ENCODE measurements at places on chromosomes 2 and 18. TPM values are rescaled to one million over a fixed set of nuclear protein-coding genes. Genes with fewer than 3 reads are reported as not detected.

- H3K4me3 ChIP-seq, result peak overlapping the region; percentile 47
- H3K4me1 ChIP-seq, result peaks cover 24% of the 10 kb centered on the region
- peaks cover 5% of the 10 kb centered on the region for H3K36me3 ChIP-seq
- peak overlapping the region; percentile 18 for H3K27ac ChIP-seq
- H3K27me3 ChIP-seq, result no peaks in the 10 kb centered on the region
These were observed 786 bp downstream of the TET3 start for GRCh38 chr2:73985308-73986084.

GRCh38 chr2:88016086-88016959 lies at the start of gene RNU2-63P:
TSS of gene RNU2-63P (minus strand) at chr2:88016547.
- peak within 1 kb of the TSS; percentile 77 for H3K27ac ChIP-seq
- no peaks in the 10 kb centered on the region for H3K27me3 ChIP-seq
- peak within 1 kb of the TSS; percentile 55 for H3K4me3 ChIP-seq
- H3K4me1 ChIP-seq, result no peaks in the 10 kb centered on the region
- no peaks in the 10 kb centered on the region for H3K36me3 ChIP-seq
- peak; percentile 96 for DNase-seq

GRCh38 chr2:217316743-217317142 lies 456.9 kb upstream of the TNP1 start:
- peaks cover 6% of the 10 kb centered on the region for H3K4me1 ChIP-seq
- H3K27me3 ChIP-seq, result no peaks in the 10 kb centered on the region
- peaks cover 7% of the 10 kb centered on the region for H3K36me3 ChIP-seq
- peak overlapping the region; percentile 78 for H3K27ac ChIP-seq

DNA sequence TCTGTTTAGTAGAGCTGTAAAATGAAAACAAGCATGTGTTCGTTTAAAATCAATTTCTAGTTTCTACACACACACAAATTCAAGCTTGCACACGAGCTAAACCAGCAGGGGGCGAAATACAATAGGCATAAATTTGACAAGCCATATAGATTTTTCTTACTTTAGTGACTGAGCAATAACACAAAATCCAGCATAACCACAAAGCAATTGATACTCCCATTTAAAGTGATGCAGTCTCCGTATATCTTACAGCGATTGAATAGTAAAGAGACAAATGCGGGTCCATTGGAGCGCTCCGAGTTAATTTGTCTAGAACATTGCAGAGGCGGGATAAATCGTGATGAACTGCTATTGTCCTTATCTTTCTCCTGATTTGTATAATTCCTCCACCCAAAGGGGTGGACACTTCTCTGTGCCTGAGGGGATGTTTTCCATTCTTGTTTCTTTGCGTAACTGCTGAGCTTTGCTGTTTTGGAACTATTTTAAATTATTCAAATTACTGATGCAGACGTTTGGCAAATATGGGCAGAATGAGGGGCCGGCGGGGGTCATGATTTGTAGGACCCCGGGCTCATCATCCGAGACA lies 1.2 kb upstream of the AFTPH start:
- peak overlapping the region; percentile 87 for H3K4me3 ChIP-seq
- H3K36me3 ChIP-seq, result no peaks in the 10 kb centered on the region
- no peaks in the 10 kb centered on the region for H3K4me1 ChIP-seq
- peak; percentile 87 for DNase-seq

GRCh38 chr2:85387754-85388153 lies 22.4 kb downstream of the CAPG start:
- H3K4me3 ChIP-seq, result no peak overlapping the region
- no peak for DNase-seq
- H3K27ac ChIP-seq, result no peak overlapping the region

DNA sequence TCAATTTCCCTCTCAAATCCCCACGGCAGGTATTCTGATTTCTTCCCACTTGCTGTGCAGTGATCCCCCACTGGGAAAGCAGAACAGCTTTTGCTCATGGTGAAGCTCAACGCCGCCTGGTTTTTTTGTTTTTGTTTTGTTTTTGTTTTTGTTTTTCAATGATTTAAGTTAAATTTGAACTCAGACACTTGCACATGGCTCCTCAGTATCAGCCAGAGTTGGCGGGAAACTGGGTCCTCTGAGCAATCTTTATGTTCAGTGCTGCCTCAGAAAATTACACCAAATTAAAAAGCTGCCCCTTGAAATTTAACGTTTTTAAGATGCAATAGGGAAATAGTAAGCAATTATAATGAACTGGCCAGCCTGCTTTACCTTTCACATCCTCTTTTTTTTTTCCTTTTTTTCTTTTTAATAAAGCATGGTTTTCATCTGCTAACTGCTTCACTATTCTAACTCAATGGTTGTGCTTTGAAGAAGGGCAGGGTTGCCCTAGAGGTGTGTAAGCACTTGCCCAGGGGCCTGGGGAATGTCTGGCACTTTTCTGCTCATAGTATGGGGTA lies 277.0 kb upstream of the HNRNPA3 start:
- no peak overlapping the region for H3K4me3 ChIP-seq
- 0 out of 2 replicates have a peak, but pooled peaks cover 2% of the 10 kb centered on the region for H3K27me3 ChIP-seq
- DNase-seq, result no peak
- H3K27ac ChIP-seq, result no peak overlapping the region
- H3K36me3 ChIP-seq, result no peaks in the 10 kb centered on the region

- H3K4me1 ChIP-seq, result no peaks in the 10 kb centered on the region
- H3K36me3 ChIP-seq, result no peaks in the 10 kb centered on the region
- H3K27ac ChIP-seq, result no peak overlapping the region
These were observed 15.1 kb upstream of the LIPG start for GRCh38 chr18:49546719-49547273.

GRCh38 chr18:9001209-9001608 lies 101.3 kb upstream of the NDUFV2 start:
- H3K4me3 ChIP-seq, result no peak overlapping the region
- peaks cover 19% of the 10 kb centered on the region for H3K4me1 ChIP-seq

GRCh38 chr18:8615397-8616027 lies 6.3 kb downstream of the RAB12 start:
- H3K4me3 ChIP-seq, result no peak overlapping the region
- no peak overlapping the region for H3K27ac ChIP-seq
- no peaks in the 10 kb centered on the region for H3K27me3 ChIP-seq
- peak; percentile 97 for DNase-seq

DNA sequence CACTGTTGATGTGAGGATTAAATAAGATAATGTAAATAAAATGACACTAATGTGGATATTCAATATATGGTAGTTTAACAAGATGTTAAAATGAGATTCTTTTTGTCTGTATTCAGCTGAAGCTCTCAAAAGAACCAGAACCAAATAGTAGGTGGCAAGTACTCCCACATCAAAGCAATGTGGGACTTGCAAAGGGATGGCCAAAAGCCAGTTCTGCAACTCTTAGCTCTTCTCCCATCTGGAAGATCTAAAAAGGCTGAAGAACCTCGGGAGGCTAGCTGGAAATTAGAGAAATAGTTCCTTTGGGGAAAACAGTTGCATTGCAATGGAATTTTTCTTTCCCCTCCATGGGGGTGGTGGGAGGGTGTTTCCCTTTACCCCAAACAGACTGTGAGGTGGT lies 48.7 kb downstream of the FBXO48 start:
- peaks cover 47% of the 10 kb centered on the region for H3K27me3 ChIP-seq
- no peak overlapping the region for H3K27ac ChIP-seq
- DNase-seq, result no peak
- no peaks in the 10 kb centered on the region for H3K4me1 ChIP-seq

GRCh38 chr2:195494451-195494850 lies 162.6 kb upstream of the SLC39A10 start:
- H3K27ac ChIP-seq, result no peak overlapping the region
- H3K27me3 ChIP-seq, result no peaks in the 10 kb centered on the region
- H3K4me3 ChIP-seq, result no peak overlapping the region
- no peak for DNase-seq

DNA sequence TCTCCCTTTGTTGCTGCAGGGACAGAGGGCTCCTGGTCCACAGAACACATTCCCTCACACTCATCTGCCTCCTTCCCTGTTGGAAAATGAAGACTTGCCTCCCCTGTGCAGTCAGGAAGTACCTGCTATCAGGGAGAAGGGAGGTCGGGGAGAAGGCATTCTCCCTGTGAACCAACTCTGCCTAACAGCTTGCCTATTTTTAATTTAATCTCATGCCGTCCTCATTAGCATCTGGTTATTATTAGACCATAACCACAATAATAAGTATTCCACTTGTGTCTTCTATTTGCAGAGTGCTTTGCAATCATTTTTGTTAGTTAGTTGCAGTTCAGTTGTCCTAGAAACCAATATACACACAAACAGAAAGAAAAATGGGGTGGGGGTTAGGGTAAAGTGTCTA lies 232.6 kb upstream of the SKOR2 start:
- no peak overlapping the region for H3K4me3 ChIP-seq
- no peaks in the 10 kb centered on the region for H3K36me3 ChIP-seq
- DNase-seq, result no peak
- H3K4me1 ChIP-seq, result no peaks in the 10 kb centered on the region
- H3K27ac ChIP-seq, result no peak overlapping the region

GRCh38 chr2:187994464-187995331 lies 297.0 kb upstream of the GULP1 start:
- H3K36me3 ChIP-seq, result no peaks in the 10 kb centered on the region
- no peak overlapping the region for H3K27ac ChIP-seq

DNA sequence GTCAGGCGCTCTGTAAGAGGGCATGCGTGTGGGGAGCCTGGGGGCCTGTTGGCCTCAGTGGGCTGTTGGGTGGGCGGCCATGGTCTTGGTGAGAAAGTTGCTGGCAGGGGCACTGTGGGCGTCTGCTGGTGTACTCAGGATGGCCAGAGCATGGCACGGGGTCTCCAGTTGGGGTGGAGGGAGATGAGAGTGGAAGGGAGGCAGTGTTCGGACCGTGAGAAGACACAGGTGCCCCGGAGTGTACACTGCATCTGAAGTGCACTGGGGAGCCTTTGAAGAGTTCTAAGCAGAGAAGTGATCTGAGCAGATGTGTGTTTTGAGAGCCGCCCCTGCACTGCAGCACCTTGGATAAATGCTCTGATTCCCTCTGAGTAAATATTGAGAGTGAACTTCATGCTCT lies 150.8 kb downstream of the LDLRAD4 start:
- H3K27ac ChIP-seq, result no peak overlapping the region
- no peaks in the 10 kb centered on the region for H3K36me3 ChIP-seq
- H3K4me3 ChIP-seq, result no peak overlapping the region
- peaks cover 2% of the 10 kb centered on the region for H3K27me3 ChIP-seq
- DNase-seq, result no peak

DNA sequence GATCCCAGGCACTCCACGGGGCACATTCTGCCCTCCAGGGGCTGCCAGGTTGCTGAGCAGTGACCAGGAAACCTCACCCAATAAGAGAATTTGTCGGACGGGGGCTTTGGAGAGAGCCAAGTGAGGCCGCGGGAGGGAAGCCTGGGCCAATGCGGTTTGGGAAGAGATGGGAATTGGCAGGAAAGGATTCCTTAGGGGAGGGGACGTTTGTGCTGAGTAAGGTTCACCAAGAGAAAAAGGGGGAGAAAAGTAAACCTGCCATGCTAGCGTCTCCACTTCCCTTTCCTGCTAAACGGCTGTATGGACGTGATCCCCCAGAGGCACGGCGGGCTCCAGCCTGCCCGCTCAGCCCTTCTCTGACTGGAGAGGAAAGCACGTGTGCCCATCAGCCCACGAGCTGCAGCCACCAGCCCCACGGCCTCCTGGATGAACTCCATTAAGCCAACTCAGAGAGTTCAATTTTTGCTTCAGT lies 194.4 kb upstream of the ID2 start:
- no peak overlapping the region for H3K4me3 ChIP-seq
- no peak for DNase-seq
- H3K27ac ChIP-seq, result no peak overlapping the region
- H3K36me3 ChIP-seq, result no peaks in the 10 kb centered on the region
- no peaks in the 10 kb centered on the region for H3K4me1 ChIP-seq

DNA sequence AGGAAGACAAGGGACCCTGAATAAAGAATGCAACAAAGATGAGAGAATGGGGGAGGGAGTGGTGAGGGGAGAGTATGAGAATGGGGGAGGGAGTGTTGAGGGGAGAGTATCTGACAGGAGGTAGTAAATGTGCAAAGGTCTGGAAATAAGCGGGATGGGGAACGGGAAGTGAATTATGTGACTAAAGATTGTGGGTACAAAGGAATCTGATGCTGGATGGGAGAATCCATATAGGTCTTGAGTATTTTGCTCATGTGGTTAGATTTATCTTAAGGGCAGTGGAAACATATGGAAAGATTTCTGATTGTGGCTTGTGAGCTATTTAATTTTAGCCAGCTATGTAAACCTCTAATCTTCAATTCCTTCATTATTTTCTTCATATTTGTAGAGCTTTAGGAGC lies 593.4 kb downstream of the DCC start:
- no peaks in the 10 kb centered on the region for H3K36me3 ChIP-seq
- no peak overlapping the region for H3K4me3 ChIP-seq
- no peak for DNase-seq
- H3K27ac ChIP-seq, result no peak overlapping the region

DNA sequence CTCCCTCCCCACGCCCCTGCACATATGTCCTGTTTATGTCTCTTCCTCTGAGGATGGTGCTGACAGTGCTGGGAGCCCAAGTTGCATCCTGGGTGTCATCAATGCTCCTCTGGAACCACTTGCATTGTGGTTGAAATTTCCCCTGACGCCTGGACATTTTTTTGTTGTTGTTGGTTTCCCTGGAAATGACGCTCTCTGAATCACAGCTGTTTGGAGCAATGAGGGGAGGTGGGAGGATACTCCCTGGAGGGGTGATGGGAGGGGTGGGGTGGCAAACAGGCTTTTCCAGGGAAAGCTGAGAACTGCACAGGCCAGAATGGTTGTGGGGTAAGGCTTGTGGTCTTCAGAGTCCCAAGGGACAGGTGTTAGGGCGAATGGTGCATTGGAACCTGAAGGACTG lies 29.6 kb downstream of the CELF4 start:
- H3K27ac ChIP-seq, result no peak overlapping the region
- H3K36me3 ChIP-seq, result no peaks in the 10 kb centered on the region
- peaks cover 28% of the 10 kb centered on the region for H3K27me3 ChIP-seq
- H3K4me1 ChIP-seq, result no peaks in the 10 kb centered on the region
- H3K4me3 ChIP-seq, result no peak overlapping the region

DNA sequence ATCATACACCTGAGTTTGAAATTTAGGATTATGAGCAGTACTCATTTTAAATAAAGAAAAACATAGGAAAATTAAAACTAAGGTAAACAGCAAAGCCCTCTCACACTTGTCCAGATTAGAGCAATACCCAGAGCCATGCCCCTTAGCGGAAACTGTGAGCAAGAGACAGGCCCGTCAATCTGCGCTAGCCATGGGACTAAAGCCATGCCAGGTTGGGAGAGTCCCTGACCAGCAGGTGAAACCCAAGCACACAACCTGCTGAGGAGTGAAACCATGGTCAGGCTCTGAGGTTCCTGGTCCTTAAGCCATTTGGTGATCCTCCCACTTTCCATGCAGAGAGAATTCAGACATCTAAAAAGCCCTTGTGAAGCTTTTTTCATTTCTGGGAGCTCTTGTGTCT lies 494.3 kb downstream of the STK39 start:
- H3K27me3 ChIP-seq, result no peaks in the 10 kb centered on the region
- no peak for DNase-seq
- no peak overlapping the region for H3K27ac ChIP-seq
- H3K4me1 ChIP-seq, result no peaks in the 10 kb centered on the region
- no peak overlapping the region for H3K4me3 ChIP-seq
- no peaks in the 10 kb centered on the region for H3K36me3 ChIP-seq

Gene IL36RN
- not detected for total RNA-seq

Gene GPR39
- 9.0 TPM for total RNA-seq

Gene PIEZO2
- total RNA-seq, result 3.3 TPM

Gene UGT1A10
- total RNA-seq, result not detected

Gene CYP27A1
- total RNA-seq, result 5.2 TPM

Gene FAM161A
- 1.1 TPM for total RNA-seq

Gene CRYBA2
- total RNA-seq, result not detected

Gene UPP2
- total RNA-seq, result not detected

Gene DIPK1C
- not detected for total RNA-seq

Gene ERBB4
- not detected for total RNA-seq

Gene PROM2
- not detected for total RNA-seq

Gene ILKAP
- total RNA-seq, result 15.3 TPM

Gene ACTG2
- total RNA-seq, result 349 TPM

Gene MSGN1
- total RNA-seq, result not detected

Data from IMR-90 (cell line).